ENCODE measurements at places on chromosomes 7 and 10.

DNA sequence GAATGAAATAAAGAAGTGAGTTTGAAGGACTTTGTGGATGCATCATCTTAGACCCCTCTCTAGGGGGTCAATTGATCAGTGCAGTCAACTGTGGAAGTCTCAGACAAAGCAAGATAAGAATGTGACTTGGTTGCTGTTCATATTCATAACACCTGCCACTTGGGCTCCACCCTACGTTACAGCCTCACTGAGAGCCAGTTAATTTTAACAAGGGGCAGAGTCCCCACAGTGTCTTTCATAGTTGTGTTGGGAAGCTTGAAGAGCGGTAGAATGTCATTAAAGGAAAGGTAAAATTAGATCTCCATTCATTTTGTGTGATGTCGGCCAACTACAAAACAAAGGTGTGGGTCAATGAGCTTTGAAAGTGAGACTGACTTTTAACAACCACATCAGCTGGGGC lies 442.1 kb upstream of the C7orf33 start:
- no peak for DNase-seq

DNA sequence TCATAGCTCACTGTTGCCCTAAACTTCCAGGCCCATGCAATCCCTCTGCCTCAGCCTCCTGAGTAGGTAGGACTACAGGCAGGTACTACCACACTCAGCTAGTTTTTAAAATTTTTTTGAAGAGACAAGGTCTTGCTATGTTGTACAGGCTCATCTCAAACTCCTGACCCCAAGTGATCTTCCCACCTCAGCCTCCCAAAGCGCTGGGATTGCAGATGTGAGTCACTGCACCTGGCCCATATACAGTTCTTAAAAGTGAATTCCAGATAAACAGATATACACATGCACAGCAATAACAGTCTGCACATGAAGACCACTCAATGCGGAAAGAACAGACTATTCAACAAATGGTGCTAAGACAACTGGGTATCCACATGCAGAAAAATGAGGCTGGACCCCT lies 67.8 kb downstream of the SRPK2 start:
- no peak for DNase-seq

GRCh38 chr10:97069576-97070362 lies 116.0 kb downstream of the SLIT1 start:
- peak; percentile 40 for DNase-seq

GRCh38 chr10:126749015-126749655 lies 78.6 kb upstream of the C10orf90 start:
- peak; percentile 80 for DNase-seq

DNA sequence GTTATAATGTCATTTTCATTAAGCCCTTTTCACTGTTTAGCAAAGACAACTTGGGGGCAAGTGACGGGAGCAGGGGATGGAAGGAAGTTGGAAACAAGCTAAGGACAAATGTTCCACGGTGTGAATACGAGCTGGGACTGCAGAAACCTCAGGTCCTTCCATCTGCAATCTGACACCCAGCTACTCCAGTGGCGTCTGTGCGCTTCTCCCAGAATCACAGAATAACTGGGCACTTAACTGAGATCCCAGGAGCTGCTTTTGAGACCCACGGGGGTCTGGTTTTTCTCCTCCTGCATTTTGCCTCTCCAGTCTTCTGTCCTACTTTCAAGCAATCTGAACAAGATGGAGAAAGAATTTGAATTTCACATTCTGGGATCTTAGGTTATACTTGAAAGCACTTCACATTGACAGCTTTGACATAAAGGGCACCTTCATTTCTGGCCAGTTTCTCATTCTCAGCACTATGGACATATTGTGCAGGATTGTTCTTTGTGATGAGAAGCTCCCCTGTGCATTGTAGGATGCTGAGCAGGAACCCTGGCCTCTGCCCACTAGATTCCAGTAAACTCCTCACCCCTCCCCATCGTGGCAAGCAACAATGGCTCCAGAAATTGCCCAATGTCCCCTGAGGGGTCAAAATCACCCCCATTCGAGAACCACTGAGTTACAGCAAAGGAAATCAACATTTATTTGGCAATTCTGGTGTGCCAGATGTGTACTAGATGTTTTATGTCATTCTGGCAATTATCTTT lies 194.1 kb downstream of the CACNB2 start:
- no peak for DNase-seq

GRCh38 chr7:47337531-47337930 lies 244.4 kb downstream of the TNS3 start:
- DNase-seq: peak; percentile 56

DNA sequence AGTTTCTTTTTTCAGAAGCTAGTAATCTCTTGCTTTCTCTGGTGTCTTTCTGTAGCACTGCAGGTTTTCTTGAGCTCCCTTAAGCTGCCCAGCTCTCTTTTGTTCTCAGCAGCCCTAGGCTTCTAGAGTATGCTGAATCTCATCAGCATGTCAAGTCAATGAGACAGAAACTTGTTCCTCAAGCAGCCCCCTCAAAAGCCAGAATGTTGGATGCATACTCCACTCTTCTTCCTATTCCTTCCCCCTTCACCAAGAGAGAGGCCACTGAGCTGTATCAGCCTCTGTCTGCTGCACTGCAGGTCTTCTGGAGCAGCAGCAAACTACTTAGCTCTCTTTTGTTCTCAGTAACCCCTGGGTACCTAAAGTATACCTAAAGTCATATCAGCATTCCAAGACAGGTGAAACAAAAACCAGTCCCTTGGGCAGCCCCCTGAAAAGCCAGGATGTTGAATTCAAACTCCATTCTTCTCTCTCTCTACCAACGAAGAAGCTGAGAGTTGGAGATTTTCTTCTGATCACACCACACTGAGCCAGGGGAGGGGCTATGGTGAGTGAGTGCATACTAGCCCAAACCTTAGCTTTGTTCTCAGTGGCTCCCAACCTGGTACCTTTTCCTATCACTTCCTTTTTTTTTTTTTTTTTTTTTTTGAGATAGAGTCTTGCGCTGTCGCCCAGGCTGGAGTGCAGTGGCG lies 73.3 kb upstream of the WAC start:
- no peak for DNase-seq

GRCh38 chr10:17386616-17387075 lies 67.7 kb downstream of the ST8SIA6 start:
- no peak for DNase-seq

DNA sequence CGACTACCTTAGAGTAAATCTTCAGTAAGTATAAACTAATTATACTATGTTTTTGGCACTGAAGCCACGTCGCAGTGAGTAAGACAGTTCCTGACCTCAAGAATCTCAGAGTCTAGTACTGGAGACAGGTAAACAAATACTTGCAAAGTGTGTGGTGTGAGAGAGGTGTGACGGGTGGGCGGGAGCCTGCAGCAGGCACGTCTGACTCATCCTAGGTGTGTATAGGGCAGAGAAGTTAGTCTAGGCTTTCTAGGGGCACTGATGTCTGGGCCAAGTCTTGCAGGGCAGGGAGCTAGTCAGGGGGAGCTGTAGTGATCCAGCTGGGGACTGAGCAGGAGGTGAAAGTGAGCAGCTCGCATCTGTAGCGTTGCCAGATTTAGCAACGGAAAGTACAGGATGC lies 35.9 kb upstream of the SFTPD start:
- no peak for DNase-seq

DNA sequence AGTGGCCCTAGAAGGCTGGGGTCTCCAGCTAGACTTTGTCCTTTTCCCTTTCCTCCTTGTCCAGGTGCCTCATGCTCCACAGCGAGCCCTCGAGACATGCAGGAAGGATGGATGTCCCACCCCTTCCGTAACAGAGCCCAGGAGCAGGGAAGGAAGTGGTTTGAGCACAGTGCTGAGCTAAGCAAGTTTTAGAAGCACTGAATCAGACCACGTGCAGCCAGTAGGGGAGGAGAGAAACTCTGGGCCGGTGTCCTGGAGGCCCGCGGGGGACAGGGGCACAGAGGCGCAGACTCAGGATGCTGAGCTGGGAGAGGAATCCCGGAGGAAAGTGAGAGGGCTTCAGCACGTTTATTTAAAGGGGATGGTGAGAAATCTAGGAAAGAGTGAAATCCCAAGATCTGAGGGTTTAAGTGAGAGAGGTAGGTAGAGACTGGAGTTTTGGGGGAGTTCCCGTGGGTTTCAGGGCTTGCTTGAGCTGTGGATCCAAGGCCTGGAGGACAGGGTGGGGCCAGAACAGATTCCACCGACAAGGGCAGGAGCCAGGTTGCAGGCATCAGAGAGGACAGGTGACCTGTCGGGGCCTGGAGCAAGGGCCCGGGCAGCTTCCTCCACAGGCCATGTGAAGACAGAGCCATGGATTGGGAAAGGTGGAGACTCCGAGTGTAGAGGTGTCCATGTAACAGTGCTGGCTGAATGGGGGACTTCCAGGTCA lies 4.4 kb upstream of the IRF5 start:
- DNase-seq: peak; percentile 15

DNA sequence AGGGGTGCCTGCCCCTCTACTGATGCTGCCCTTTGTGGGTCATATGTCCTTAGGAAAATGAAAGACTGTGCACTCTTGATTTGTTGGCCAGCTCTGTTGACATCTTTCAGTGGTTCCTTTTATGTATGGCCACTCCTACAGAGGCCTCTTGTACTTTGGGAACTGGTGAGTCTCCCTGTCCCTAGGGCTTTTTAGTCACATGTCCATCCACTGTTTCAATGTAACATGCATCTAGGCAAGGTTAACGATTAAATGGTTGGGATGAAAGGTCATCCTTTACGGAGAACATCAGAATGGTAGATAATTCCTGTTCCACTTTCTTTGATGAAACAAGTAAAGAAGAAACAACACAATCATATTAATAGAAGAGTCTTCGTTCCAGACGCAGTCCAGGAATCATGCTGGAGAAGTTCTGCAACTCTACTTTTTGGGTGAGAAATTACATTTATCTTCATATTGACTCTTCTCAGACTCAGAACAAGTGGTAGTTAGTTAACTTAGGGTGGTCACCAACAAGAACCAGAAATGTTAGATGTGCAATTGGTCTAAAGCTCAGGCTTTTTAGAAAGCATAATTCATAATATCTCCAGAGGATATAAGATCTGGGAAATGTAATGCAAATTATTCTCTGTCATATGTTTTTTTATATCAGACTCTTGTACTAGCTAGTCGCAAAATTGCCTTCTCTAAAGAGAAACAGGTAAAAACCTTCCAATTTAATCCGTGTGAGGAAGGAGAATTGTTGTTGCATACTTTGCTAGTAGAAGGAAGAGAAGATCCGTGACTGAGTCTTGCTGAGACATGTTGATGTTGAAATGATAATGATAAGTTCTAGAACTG lies at the start of gene ABCC2:
ABCC2 (plus strand) TSS at position 194 of the 840 bp plus-strand sequence; CDS start at position 399, 205 bp downstream.
- peak; percentile 80 for DNase-seq

GRCh38 chr7:11239316-11239715 lies 265.6 kb downstream of the PHF14 start:
- DNase-seq: no peak

- DNase-seq: no peak
Measured at GRCh38 chr7:25628446-25628845, 400.2 kb upstream of the NPVF start.

All from RPMI7951 (cell line).